ENCODE measurements at places on chromosomes 1 and 21.

- no peak for DNase-seq
These were observed 6.8 kb upstream of the ITLN2 start for GRCh38 chr1:160961419-160961818.

GRCh38 chr1:26533951-26534509, 4.5 kb downstream of the RPS6KA1 start:
- DNase-seq = no peak

DNA sequence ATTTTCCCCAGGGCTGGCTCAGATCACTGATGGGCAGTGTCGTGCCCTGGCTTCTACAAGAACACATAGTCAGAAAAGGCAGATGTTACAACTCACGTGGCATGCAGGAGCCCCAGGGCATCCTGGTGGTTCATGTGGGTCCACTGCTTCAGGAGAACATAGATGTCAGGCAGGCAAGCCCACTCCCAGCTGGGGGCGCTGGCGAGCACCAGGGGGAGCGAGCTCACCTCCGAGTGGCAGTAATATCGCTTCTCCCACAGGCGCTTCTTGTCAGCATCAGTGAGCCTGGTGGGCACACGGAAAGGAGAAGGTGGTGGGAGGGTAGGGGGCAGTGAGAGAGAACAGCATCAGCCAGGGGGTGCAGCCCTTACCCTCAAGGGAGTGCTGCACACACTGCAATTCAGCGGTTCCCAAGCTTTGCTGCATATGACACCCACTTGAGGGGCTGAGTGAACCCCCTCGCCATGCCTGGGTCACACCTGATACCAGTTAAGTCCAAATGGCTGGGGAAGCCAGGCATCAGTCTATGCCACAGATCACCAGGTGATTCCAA, 34.3 kb upstream of the PPP1R15B start:
- DNase-seq = no peak

- no peak for DNase-seq
These were observed 743 bp downstream of the CD52 start for GRCh38 chr1:26318338-26319064.

DNA sequence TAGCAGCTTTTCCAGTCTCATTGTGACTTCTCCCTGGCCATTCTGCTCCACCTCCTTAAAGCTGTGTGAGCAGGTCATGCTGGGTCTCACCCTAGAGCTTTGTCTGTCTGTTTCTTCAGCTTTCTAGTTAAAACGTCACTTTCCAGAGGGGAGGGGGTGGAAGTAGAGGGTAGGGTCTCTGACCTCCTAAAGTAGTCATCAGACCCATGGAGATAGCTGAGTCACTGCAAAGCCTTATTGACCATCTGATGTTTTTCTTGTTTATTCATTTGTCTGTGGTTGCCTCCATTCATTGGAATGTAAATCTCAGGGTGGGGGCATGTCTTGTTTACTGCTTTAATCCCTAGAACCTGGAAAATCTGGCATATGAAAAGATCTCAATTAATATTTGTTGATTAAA, 52.7 kb downstream of the ELF3 start:
- DNase-seq = no peak

DNA sequence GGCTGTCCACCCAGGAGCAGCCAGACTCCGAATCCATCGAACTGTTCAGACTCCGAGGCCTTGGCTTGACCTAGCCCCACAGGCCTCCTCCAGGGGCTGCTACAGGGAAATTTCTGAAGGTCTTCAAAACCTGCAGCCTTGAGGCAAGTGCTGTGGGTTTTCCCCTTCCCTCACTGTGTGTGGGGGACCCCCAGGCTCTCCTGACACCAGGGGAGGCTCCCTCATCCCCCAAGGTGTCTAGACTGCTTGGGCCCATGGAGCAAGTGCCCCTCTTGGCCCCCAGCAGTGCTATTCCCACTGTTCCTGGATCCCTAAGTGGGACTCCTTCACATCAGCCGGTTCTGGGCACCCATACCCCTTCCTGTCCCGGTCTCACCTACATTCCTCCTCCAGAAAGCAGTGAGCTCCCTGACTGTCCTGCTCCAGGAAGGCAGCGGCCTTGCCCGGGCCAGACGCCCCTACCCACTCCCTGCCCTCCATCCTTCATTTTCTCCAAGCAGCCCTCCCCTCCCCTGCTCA, 814 bp downstream of the PAQR7 start:
- DNase-seq = no peak

DNA sequence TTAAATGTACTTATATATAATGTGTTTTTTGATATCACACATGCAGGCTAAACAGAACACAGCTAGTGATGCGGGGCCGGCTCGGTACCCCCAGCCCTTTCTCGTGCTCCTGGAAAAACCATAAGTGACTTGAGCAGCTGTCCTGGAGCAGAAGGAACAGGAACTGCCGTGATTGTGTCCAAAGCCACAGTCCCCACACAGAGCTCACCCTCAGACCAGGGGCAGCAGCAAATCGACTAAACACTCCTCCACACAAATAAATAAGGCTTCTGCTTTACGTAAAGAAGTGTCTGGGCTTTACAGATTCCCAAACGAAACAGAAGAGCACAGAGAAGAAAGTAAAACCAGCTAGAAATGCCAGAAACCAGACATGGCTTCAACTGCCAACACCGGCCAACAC, 9.6 kb downstream of the UBE2J2 start:
- DNase-seq = no peak

GRCh38 chr1:166588741-166589140, 250.5 kb upstream of the POGK start:
- no peak for DNase-seq

DNA sequence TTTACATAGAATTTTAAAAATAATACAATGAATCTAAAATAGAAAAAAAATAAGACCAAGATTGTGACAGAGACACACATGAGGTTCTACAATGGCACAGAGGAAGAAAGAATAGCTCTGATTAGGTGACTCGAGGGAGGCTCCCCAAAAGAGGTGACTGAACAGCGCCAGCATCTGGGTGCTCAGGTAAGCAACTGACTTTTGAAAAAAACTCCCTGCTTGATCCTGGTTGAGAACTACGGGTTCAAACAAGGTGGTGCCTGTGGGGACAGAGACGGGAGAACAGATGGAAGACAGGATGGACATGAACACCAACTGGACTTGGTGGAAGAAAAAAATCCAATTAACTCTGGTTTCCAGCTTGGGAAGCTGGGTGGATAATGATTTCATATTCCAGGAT, 22.5 kb downstream of the BATF3 start:
- no peak for DNase-seq

- no peak for DNase-seq
These were observed 17.8 kb downstream of the SCAF4 start for GRCh38 chr21:31713973-31714740.

- DNase-seq = no peak
These were observed 45.4 kb downstream of the S100B start for GRCh38 chr21:46559291-46559983.

DNA sequence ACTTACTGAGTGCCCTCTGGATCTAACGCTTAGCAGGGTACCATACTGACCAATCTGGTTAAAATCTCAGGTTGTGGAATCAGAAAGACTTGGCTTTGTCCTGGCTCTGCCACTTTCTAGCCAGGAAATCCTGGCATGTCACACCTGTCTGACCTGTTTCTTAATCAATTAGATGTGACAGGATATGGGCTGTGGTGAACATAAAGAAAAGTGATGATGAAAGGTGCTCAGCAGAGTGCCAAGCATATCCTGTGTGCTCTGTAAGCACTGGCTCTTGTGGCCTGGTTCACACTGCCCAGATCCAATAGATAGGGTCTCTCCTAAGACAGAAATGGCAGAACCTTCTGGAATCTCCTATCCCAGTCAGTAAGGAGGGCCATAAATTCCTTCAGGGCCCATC, 53.9 kb downstream of the PHC2 start:
- DNase-seq = no peak

DNA sequence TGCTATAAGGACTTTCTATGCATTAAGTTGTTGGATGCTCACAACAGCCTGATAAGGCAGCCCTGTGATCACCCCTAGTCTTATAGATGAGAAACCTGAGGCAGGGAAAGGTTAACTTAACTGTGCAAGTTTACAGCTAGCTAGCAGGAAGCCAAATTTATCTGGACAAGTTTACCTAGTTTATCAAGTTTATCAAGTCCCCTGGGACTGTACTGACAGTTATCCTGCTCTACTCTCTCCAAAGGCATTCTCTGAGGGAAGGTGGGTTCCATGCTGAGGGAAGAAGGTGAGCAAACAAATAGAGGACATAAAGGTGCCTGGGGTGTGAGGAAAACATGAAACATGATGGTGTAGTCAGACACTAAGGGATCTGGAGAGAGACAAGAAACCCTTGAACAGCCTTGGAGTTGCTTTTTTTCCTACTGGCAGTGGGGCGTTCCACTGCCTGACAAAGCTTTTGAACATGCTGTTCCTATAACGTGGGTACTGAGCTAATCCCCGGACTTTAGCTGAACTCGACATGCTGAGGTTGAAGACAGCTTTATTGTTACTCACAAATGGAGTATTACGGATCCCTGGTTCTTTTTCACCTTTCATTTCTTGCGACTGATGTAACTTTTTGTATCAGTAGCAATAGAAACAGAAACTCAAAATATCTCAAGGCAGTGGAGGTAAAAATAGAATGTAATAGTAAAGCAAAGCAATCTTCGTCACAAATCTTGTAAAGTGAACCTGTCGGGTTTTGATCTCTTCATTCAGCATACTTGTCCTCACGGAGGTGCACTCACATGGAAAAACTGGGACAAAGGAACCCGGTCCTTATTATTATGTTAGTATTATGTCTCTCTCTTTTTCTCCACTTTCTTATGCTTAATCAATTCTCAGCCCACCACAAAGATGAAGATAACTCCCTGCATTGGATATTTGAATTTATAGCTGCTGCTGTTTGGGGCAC, 42.4 kb upstream of the ESRRG start:
- DNase-seq = no peak

- DNase-seq = no peak
These were observed 521.0 kb upstream of the B3GALT2 start for GRCh38 chr1:193707271-193708021.

DNA sequence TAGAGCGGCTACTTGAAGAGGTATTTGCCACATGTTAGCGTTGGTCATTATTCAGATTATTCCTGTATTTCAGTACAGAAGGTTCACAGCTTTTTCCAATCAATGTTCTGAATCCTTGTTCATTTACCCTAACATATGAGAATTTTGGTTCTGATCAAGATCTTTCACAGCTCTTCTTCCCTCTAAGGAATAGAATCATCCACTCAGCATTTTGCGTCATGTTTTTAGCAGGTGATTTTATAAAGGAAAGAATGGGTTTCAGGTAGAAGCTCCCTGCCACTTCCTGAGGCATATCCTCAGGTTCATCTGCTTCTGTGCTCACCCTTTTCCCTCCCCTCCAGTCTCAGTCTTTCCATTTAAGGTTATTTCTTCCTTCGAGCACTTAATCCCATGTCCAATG, 66.4 kb downstream of the NPHS2 start:
- DNase-seq = no peak

GRCh38 chr1:29639741-29640427, 403.6 kb downstream of the PTPRU start:
- DNase-seq = no peak

- DNase-seq = no peak
These were observed 94.7 kb upstream of the TARDBP start for GRCh38 chr1:10917513-10918454.

DNA sequence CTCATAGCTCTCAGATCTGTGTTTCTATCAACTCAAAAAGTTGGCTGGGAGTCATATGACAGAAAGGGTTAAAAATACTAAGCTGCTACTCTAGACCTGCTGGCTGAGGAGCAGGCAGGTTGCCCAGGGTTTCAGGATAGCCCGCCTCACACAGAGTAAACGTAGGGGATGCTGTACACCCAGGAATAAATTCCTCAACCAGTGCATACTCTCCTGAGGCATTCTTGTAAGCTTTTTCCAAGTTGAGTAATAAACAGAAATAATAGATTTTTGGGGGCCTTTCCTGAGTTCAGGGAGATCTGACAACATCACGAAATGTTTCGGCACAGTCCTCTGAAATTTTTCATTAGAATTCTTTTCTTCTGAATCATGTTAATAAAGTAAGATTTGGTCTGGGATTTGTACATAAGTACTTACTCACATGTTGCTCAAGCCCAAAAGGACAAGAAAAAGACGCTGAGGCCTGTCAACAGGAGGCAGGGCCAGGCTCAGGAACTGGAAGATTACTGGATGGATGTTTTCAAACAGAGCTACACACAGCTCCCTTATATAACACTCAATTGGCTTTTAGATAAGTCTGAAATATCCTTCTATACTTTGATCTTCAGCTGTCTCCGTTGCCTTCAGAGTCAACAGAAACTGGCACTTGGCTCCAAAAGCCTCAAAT, 41.0 kb downstream of the TGFBR3 start:
- no peak for DNase-seq

- DNase-seq = no peak
These were observed 12.1 kb downstream of the CLCA2 start for GRCh38 chr1:86436041-86436440.

- no peak for DNase-seq
These were observed 14.0 kb downstream of the NES start for GRCh38 chr1:156663178-156663577.

GRCh38 chr1:118564961-118565703, 380.1 kb upstream of the SPAG17 start:
- no peak for DNase-seq

GRCh38 chr1:86396498-86396890, 371 bp upstream of the ODF2L start:
- no peak for DNase-seq

DNA sequence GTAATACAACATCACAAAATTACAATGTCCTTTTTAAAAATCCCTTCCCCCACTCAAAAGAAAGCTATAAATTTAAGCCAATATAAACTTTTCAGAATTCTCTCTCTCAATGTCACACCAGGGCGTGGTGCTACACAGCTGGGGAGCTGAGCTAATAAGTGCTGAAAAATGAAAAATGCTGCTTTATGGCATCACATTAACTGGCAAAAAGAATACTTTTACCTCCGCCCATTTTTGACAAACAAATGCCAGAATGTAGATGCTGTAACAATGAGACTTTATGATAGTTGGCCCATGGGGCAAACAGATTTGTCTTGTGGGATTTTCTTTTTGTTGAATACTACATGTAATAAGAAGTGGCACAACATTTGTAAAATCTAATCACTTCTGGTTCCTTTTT, 12.7 kb upstream of the LYPLAL1 start:
- DNase-seq = no peak

DNA sequence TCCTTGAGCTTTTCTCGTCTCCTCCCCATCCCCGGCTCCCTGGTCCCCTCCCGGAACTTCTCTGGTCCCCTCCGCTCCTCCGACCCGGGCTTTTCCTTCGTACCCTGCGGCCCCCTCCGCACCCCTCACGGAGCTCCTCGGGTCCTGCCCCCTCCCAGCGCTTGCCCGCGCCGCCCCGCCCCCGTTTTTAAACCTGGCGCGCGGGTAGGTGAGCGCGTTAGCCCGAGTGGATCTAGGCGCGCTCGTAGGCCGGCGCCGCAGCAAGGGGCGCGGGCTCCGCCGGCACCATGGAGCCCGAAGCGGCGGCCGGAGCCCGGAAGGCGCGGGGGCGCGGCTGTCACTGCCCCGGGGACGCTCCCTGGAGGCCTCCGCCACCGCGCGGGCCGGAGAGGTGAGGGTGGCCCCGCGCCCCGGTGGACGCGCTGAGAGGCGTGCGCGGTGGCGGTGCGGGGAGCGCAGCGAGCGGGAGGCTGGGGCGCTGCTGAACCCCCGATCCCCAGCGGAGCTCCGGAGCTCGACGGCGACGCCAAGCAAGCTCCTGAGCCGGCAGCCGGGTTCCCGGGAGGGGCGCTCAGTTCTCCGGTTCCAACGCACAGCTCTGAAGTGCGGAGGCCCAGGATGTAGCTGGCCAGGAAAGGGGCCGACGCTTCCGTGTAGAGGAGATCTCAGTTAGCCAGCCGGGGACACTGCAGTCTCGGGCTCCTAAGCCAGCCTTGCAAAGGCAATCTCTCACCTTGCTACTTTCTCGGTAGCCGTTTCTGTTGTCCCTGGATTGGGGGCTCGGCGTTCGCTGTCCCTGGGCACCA, at the start of gene RIPPLY3:
TSS of gene RIPPLY3 (plus strand) at position 217 of the 806 bp plus-strand sequence. CDS start at position 288, 71 bp downstream.
- DNase-seq = no peak

GRCh38 chr1:218171302-218171893, 113.7 kb upstream of the RRP15 start:
- peak; percentile 37 for DNase-seq

All from NCI-H2081 treated with DMSO at 0.1 percent for 48 hours (cell line).